Mesothelial cell of epicardium (in vitro differentiated cells): ENCODE measurements at places on chromosomes 2 and 18. TPM values are rescaled to one million over a fixed set of nuclear protein-coding genes. Genes with fewer than 3 reads are reported as not detected.

The CDK15 gene
- total RNA-seq: 6.8 to 7.3 TPM (median 7.2 TPM) in 3 replicates

The KLHL30 gene
- 0.16 to 0.20 TPM (median 0.20 TPM) in 3 replicates for total RNA-seq

The CCDC74B gene
- total RNA-seq: 7.1 to 8.9 TPM (median 7.4 TPM) in 3 replicates

The TRIM54 gene
- 0.18 to 0.47 TPM (median 0.18 TPM) in 3 replicates for total RNA-seq

The PDE1A gene
- 1.2 to 1.9 TPM (median 1.6 TPM) in 3 replicates for total RNA-seq

The RAB6C gene
- 0.16 to 0.18 TPM in 2 of 3 replicates, not detected in the other for total RNA-seq

The DNER gene
- total RNA-seq: not detected in 3 replicates

The NPHP1 gene
- total RNA-seq: 3.8 to 5.3 TPM (median 5.1 TPM) in 3 replicates

DNA sequence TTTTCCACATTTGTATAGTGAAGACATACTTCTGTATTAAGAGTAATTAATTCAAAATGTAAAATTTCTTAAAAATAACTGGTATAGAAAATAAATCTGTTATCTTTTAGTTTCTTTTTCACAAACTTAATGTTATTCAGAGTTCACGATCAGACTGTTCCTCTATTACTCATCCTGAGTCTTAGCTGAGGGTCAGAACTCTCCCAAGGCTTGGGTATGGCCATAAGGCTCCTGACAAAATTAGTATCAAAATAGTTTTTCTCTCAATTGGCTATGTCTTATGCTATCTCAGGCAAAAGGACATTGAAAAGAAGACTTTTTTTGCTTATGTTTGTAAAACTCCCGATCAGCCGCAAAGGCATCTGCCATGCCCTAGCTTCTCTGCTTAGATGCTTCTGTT lies 56.1 kb upstream of the NAB1 start:
- H3K27ac ChIP-seq: no peak overlapping the region
- no peak overlapping the region for H3K4me3 ChIP-seq
- DNase-seq: no peak

DNA sequence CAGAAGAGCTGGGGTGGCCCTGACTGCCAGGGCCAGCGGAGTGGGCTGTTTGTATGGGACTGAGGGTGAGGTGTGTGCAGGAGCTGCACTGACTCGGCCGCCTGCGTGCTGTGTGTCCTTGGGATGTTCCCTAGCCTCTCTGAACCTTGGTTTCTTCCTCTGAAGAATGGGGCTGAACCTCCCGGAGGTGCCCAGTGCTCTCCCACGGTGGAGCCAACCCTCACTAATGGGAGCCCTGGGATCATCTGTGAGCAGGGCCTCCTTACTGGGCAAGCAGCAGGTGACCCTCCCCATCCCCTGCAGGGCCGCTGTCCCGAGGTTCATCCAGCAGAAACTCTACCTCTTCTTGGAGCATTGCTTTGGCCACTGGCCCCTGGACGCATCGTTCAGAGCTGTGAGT lies 11.7 kb upstream of the CCDC74A start:
- H3K4me1 ChIP-seq: no peaks in the 10 kb centered on the region
- H3K4me3 ChIP-seq: no peak overlapping the region
- H3K27ac ChIP-seq: no peak overlapping the region
- DNase-seq: no peak

DNA sequence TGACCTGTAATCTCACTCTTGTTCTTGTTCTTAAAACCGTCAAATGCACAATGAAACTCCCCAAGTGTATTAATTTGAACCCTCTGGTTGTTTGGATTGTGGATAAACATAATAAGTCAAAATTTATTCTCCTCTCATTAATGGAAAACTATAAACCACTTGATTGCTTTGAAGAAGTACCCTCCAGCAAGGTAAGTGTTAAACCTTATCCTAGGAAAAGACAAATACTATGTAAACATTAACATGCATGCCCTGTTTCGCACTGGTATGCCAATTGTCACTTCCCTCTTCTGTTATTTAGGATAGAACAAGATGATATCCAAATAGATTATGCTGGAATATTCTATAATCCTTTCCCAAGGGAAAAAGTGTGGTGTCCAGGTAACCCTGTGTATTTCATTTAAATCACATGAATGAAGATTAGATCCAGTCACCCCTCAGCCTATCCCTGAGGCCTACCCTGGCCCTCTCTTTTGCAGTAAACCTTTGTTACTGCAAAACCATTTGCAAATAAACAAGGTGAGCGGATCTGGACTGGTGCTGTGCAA lies 1.3 kb downstream of the ADI1 start:
- H3K27ac ChIP-seq: peak overlapping the region; percentile 94
- peaks cover 34% of the 10 kb centered on the region for H3K4me1 ChIP-seq
- H3K4me3 ChIP-seq: peak overlapping the region; percentile 83
- DNase-seq: no peak
- no peaks in the 10 kb centered on the region for H3K27me3 ChIP-seq

DNA sequence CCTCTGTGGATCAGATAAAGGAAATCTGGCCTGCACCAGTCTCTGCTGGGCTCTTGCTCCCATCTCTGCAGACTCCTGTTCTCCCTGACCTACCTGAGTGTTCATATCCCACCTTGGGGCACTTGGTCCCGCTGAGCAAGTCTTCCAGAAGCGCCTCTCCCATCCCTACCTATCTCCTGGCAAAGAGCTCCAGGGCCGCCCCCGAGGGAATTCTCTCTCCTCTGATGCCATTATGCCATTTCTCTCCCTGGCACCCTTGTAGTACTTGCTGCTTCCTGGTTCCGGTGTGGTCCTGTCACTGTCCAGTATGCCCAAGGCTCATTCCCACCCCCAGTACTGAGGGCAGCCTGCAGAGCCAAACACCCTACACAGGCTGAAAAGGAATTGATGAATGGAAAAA lies 99.8 kb downstream of the KLHL29 start:
- no peak overlapping the region for H3K4me3 ChIP-seq
- H3K4me1 ChIP-seq: peaks cover 21% of the 10 kb centered on the region
- no peaks in the 10 kb centered on the region for H3K36me3 ChIP-seq
- no peak overlapping the region for H3K27ac ChIP-seq
- no peak for DNase-seq
- H3K27me3 ChIP-seq: no peaks in the 10 kb centered on the region

DNA sequence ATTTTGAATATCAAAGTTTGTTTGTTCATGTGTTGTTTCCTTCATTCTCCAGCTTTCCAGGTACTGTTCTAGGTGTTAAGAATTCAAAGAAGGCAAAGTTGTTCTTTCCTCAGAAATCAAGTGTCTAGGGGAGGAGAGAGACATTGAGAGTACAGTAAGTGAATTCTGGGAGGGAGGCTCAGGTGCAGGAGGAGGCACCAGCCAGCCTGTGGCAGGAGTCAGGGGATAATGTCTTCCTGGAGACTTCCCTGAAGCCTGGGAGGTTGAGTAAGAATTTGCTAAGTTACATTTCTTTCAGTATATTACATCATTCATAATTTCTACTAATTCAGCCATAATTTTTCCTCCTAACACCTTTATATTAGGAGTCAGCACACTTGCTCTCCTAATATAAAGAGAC lies 462.1 kb downstream of the TDRD15 start:
- no peak for DNase-seq
- no peaks in the 10 kb centered on the region for H3K4me1 ChIP-seq
- H3K36me3 ChIP-seq: no peaks in the 10 kb centered on the region
- peaks cover 4% of the 10 kb centered on the region for H3K27me3 ChIP-seq

GRCh38 chr2:78710632-78711375 lies 314.7 kb upstream of the REG3G start:
- no peaks in the 10 kb centered on the region for H3K4me1 ChIP-seq
- DNase-seq: no peak
- H3K27me3 ChIP-seq: no peaks in the 10 kb centered on the region
- H3K36me3 ChIP-seq: no peaks in the 10 kb centered on the region

GRCh38 chr18:75123113-75123512 lies 85.8 kb downstream of the PTGR3 start:
- DNase-seq: no peak
- H3K27ac ChIP-seq: no peak overlapping the region
- H3K4me1 ChIP-seq: no peaks in the 10 kb centered on the region

GRCh38 chr2:129191530-129191929 lies 787.9 kb upstream of the RAB6C start:
- H3K27ac ChIP-seq: peak overlapping the region; percentile 87
- H3K4me3 ChIP-seq: no peak overlapping the region
- H3K4me1 ChIP-seq: peaks cover 58% of the 10 kb centered on the region
- H3K36me3 ChIP-seq: no peaks in the 10 kb centered on the region

DNA sequence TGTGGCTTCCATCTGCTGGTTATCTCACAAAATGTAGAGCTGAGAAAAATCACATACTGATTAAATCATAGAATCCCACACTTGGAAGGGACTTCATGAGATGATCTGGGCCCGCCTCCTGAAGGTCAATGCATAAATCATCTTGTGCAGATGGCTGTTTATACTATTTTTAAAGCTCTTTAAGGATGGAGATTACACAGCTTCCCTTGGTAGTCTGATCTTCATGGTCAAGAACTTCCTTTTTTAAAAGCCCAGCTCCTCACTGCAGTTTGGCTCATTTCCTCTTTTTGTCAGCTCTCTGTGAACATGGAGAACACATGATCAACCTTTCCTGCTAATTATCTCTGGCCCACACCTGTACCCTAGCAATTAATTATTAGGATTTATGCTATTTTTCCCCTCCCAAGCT lies 25.9 kb downstream of the GCG start:
- no peak overlapping the region for H3K27ac ChIP-seq
- H3K4me1 ChIP-seq: peaks cover 11% of the 10 kb centered on the region
- peaks cover 4% of the 10 kb centered on the region for H3K27me3 ChIP-seq
- no peak for DNase-seq

GRCh38 chr2:191500884-191501560 lies 176.9 kb upstream of the NABP1 start:
- H3K4me1 ChIP-seq: peaks cover 28% of the 10 kb centered on the region
- no peak overlapping the region for H3K4me3 ChIP-seq
- DNase-seq: no peak
- peak overlapping the region; percentile 63 for H3K27ac ChIP-seq
- no peaks in the 10 kb centered on the region for H3K36me3 ChIP-seq

DNA sequence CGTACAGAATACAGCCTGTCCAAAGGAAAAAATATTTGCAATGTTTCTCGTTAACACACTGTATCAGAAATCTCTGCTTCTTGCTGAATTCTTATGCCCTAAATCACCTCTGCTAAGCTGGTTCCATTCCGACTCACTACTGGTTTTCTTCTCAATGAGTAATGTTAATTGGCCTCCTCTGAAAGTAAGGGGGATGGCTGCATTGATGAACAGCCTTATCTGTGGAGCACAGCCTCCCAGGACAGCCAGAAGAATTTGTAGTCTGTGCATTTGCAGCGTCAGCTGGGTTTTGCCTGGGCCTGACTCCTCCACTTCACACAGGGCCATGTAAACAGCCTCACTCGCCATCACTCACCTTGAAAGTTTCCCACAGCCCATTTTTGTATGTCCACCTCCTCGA lies 127.7 kb downstream of the RNF152 start:
- H3K27ac ChIP-seq: peak overlapping the region; percentile 43
- peaks cover 23% of the 10 kb centered on the region for H3K4me1 ChIP-seq
- H3K4me3 ChIP-seq: no peak overlapping the region
- DNase-seq: no peak
- no peaks in the 10 kb centered on the region for H3K36me3 ChIP-seq
- no peaks in the 10 kb centered on the region for H3K27me3 ChIP-seq

- peaks cover 34% of the 10 kb centered on the region for H3K4me1 ChIP-seq
- no peak for DNase-seq
- H3K27me3 ChIP-seq: peaks cover 2% of the 10 kb centered on the region
- H3K36me3 ChIP-seq: no peaks in the 10 kb centered on the region
- no peak overlapping the region for H3K4me3 ChIP-seq
Observed at GRCh38 chr2:75403991-75404428, 156.7 kb downstream of the EVA1A start.

GRCh38 chr2:39232141-39232540 lies 11.6 kb downstream of the CDKL4 start:
- no peaks in the 10 kb centered on the region for H3K27me3 ChIP-seq
- H3K27ac ChIP-seq: no peak overlapping the region
- peaks cover 17% of the 10 kb centered on the region for H3K36me3 ChIP-seq
- DNase-seq: no peak
- no peak overlapping the region for H3K4me3 ChIP-seq

DNA sequence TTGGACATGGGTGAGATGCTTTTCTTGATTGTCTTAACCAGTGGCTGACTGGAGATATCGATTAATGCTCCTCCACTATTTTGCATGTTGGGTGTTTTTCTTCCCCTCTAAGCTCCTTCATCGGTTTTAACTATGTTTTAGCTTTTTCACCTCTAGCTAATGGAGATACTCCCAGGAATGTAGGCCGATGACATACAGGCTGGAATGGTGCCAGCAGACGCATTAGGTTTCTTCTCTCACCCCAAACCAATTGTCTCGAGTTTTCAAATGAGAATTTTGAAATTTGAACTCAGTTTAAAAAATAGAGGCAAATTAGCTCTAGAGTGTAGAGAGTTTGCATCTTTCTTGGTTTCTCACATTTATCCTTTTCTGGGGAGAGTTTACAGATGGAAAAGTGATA lies 247.6 kb downstream of the RPRM start:
- H3K27ac ChIP-seq: peak overlapping the region; percentile 70
- DNase-seq: no peak
- no peaks in the 10 kb centered on the region for H3K36me3 ChIP-seq
- H3K4me3 ChIP-seq: no peak overlapping the region
- peaks cover 34% of the 10 kb centered on the region for H3K4me1 ChIP-seq

DNA sequence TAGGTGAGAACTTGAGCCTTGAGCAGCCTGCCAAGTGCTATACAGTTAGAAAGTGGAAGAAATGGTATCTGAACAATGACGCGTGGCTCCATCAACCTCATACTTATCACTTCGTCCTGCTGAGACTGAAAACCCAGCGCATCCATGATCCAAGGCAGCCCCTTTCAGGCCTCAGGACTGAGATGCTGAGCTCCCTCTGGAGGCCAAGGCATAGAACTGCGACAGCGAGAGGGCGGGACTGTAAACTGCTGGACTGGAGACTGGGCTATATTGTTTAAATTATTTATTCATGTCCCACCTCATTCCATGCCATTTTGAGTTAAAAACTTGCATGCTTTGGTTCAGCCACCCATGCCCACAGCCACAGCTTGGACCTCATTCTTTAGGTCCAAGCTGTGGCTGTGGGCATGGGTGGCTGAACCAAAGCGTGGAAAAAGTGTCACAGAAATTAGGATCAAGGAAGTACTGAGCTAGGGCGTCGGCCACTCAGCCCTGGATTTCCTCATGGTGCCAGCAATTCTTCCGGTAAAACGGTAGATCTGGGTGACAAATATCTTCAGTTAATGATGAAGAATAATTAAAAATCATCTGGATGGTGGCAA lies 195.5 kb downstream of the L3MBTL4 start:
- H3K27me3 ChIP-seq: no peaks in the 10 kb centered on the region
- peak; percentile 70 for DNase-seq
- H3K4me1 ChIP-seq: peaks cover 6% of the 10 kb centered on the region
- H3K36me3 ChIP-seq: no peaks in the 10 kb centered on the region

GRCh38 chr2:69059731-69060290 lies 46.8 kb downstream of the ANTXR1 start:
- no peak for DNase-seq
- H3K4me3 ChIP-seq: no peak overlapping the region
- H3K36me3 ChIP-seq: peaks cover 62% of the 10 kb centered on the region
- H3K4me1 ChIP-seq: peaks cover 18% of the 10 kb centered on the region
- no peak overlapping the region for H3K27ac ChIP-seq
